ENCODE measurements at places on chromosomes 16 and 17.

GRCh38 chr16:48680881-48681280 is 70.9 kb upstream of the N4BP1 start:
- no peak for DNase-seq

DNA sequence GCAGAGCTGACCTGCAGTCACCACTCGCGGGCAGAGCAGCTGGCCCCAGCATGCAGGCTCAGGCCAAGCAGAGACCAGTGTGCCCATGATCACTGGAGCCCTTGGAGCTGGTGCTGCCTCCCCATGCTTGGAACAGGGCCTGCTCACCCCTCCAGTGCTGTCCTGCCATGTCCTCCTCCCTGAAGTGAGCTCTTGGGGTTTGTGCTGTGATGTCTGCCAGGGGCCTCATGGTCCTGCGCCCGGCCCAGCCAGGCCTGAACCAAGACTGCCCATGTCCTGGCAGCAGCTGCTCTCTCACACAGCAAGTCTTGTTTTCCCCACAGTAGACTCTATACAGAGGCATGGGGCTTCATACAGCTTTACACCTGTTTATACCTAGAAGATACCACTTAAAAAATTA is 24.6 kb downstream of the TMEM11 start:
- no peak for DNase-seq

GRCh38 chr17:35708951-35709350 is 22.5 kb upstream of the RASL10B start:
- DNase-seq = no peak

GRCh38 chr17:62611728-62612127 is 15.7 kb upstream of the MRC2 start:
- DNase-seq = no peak

DNA sequence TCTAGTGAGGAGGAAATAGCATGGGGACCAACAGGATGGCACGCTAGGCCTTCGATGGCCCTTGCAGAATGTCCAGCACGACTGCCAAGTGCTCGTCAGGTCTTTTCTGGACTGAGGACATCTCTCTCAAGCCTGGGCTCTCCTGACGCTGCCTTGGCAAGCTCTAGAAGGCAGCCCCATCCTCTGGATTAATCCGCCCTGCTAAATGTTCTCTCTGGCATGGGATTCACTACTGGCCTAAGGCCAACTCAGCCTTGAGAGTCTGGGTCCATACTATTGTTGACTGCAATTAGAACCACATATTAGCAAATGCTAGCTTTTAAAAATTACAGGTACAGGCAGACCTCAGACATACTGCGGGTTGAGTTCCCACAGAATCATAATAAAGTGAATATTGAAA is 2.5 kb upstream of the CEP295NL start:
- DNase-seq = no peak

GRCh38 chr17:11814655-11815262 is 182.5 kb downstream of the ZNF18 start:
- no peak for DNase-seq

DNA sequence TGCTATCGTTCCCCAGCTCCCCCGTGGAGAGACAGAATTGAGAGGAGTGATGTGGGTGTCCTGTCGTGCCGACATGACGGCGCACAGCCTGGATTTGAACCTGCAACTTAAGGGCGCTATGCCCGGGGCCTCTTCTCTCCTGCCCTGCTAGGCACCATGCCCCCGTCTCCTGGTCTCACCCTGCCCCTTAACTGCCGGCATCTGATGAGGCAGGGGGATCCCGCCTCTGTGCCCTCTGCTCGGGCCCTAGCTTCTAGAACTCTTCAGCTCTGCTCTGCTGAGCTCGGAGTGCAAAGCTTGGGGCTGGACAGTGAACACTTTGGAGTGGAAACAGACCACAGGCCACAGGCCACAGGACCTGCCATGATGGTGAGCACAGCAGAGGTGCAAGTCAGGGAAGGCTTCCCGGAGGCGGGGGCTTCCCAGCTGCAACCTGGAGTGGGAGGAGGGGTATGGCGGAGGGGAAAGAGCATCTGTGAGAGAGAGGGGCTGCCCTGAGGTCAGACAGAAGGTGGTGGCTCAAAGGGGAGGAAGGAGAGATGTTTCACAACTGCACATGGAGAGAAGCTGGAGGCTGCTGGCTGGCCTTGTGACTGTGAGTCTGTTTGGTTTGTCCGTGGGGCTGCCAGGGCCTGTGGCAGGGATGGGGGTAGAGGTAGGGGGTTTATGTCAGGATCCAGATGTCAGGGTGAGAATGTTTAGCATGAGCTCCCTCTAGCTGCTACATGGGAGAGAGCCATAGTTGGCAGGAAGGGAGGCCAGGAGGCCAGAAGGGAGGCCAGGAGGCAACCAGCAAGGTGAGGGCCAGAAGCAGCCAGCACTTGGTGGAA is 107.8 kb downstream of the CRLF3 start:
- no peak for DNase-seq

DNA sequence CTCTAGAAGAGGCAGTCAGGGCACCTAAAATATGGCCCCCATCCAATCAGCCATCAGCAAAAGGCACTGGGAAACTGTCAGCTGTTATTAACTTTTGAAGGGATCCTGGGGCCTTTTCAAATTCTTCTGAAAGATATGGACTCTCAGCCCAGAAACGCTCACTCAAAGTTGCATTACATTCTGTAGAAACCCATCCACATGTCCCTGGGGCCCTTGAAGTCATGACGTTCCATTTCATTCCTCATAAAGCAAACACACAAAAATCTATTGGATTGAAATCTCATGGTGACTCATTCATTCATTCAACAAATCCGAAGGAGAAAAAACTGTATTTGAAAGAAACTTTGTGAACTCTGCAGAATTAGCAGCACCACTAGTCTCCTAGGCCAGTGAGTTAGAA is 215.3 kb downstream of the C16orf95 start:
- no peak for DNase-seq

- no peak for DNase-seq
Observed at GRCh38 chr16:57042157-57043111, 49.9 kb upstream of the CPNE2 start.

- no peak for DNase-seq
Observed at GRCh38 chr16:11412175-11412904, 67.1 kb downstream of the RMI2 start.

DNA sequence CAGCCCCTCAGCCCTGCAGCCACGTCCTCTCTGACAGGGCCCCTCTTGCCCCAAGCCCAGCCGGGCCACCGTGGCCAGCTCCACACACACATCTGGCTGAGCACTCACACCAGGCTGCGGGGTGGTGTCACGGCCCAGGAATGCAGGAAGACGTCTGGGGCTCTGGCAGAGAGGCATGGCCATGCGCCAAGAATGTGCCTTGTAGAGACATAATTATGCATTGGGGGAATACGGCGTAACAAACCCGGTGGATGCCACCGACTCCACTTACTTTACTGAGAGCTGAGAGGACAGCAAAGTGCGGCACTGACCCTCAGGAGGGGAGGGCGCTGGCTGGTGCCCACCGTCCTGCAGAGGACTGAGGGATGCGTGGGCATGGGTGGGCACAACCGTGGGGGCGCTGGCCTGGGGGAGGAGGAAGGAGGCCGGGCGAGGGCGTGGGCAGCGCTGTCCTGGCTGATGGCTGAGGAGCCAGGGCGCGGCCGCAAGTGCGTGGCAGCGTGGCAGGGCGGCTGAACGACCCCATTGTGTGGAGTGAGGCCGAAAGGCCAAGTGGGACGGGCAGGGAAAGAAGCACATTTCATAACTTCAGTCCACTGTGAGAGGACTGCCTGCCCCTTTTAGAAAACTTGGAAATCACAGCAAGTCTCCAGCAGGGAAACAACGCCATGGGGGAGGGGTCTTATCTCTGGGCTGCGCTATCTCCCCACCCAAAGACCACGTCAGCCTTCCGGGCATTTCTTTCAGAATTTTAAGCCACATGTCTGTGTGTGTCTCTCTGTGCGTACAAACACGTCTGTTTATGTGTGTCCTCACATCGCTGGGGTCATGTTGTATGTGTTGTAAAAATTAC is 30.6 kb downstream of the METRNL start:
- DNase-seq = no peak

- no peak for DNase-seq
Observed at GRCh38 chr17:67187927-67188326, 57.1 kb downstream of the HELZ start.

- DNase-seq = no peak
Observed at GRCh38 chr17:37019117-37019740, 70.5 kb downstream of the AATF start.

GRCh38 chr16:46739934-46740333 is 8.2 kb downstream of the MYLK3 start:
- no peak for DNase-seq

DNA sequence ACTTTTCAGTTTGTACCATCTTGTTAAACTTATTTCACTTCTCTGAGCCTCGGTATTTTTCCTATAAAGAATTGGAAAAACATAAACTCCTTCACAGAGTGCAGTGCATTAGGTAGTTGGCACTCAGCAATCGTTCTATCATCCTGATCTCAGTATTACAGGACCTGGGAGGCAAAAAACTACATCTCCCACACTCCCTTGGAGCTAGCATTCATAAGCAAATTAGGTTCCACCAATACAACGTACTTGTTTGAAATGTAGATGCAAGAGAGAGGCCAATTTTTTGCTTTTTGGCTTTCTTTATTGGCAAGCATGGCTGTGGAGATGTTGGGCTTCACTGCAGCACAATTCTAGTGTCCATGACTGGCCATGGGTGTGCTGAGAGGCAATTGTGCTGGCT is 285.2 kb downstream of the CA10 start:
- DNase-seq = no peak

DNA sequence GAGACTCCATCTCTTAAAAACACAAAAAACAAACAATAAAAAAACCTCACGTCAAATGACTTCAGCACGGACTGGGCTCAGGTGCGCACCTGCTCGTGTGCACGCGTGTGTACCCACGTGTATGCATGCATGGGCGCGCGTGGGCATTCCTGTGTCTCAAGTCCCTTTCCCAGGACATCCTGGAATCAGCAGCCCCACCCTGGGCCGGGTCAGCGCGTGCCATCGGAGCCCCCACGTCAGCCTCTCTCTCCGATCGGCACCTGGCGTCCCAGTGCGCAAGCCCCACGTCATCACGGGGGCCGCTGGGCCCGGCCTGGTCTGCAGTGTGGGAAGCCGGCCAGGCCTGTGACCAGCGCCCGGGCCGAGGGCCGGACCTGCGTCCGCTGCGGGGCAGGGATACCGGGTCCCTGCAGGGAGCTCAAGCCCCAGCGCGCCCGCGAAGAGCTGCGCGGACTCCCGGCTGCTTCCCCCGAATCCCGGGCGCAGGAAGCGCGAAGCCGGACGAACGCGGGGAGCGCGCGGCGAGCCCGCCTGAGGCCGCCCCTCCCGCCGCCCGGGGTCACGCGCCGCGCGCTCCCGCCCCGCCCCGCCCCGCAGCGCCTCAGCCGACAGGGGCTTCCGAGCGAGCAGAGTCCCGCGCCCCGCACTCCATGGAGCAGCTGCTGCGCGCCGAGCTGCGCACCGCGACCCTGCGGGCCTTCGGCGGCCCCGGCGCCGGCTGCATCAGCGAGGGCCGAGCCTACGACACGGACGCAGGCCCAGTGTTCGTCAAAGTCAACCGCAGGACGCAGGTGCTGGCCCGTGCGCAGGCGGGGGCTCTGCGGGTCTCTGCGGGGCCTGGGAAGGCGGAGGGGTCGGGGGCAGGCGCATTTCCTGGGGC is at the start of gene FN3K:
Gene FN3K, plus strand, starts transcription at position 629 of the 880 bp plus-strand sequence. Its CDS starts 22 bp downstream, at position 651.
- no peak for DNase-seq
